NCI-H69 (cell line): ENCODE measurements at places on chromosomes 2 and 18.

DNA sequence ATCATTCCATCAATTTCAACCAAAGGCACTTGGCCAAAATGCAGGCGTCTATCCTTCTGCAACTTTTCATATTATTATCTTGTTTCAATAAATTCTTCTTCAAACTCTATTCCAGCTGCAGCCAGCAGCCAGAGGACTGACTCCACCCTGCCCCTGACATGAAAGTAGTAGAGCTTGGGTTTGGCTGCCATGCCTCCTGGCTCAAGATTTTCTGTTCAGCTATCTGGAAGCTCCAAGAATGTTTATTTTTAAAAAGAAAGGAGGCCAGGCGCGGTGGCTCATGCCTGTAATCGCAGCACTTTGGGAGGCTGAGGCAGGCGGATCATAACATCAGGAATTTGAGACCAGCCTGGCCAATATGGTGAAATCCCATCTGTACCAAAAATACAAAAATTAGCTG lies 4.9 kb downstream of the DNAH7 start:
- no peak for DNase-seq

DNA sequence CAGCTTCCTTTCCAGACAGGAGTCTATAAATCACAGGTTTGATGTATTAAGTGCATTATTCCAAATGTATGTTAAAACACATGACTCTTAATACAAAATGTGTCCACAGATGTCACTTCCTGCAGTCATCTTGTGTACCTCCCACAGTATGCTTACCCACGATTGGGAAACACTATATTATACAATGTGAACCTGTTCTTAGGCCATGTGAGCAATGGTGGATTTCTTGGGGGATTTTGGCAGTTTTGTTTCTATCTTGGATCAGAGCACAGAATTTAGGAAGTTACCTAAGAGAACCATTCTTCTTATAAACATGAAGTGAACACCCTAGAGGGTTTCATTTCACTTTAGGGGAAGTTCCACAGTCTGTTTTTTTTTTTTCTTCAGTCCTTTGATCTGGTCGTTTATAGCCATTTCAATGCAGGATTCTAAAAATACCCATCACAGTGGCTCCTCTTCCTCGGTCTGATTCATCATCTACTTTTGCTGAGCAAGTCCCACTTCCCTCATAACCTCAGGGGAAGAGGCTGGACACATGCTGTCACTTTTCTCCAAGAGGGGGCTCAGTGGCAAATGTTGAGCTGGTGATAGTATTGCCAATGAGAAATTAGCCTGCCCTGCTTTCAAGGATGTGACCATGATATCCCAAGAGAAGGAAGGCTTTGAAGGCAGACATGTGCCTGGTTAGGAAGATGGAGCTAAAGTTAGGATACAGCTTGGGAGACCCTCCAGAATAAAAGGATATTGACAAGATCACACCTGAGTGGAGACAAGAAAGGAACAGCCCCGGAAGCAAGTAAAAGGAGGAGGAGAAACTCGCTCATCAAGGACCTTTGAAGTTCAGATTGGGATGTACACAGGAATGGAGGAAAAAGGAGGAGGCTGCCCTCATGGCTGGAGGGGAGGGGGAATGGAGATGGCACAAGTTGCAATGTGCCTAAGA lies 22.6 kb downstream of the PLEK start:
- DNase-seq, result no peak

- DNase-seq, result no peak
Measured at GRCh38 chr18:7516266-7517117, 50.6 kb upstream of the PTPRM start.

GRCh38 chr2:7841751-7842150 lies 840.1 kb upstream of the ID2 start:
- no peak for DNase-seq

GRCh38 chr18:32717126-32717525 lies 55.7 kb downstream of the KLHL14 start:
- no peak for DNase-seq

GRCh38 chr18:12287131-12287681 lies 20.8 kb upstream of the TUBB6 start:
- DNase-seq, result no peak

DNA sequence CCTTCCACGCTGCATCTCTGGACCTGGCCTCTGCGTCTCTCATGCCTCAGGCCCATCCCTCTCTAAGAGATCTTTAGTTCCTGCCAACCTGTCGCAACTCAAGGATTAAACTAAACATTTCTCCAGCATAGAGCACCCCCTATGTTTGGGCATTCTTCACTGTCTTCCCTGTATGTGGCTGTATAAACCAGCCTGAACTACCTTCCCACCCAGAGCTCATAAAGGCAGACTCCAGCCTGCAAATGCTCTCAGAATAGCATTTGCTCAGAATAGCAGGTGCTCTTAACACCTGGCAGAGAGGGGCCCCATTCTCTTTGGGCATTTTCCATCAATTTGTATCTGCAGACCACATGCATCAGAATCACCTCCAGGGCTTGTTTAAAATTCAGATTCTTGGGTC lies 83.4 kb downstream of the EHD3 start:
- peak; percentile 9 for DNase-seq

GRCh38 chr2:230643576-230644291 lies 68.9 kb upstream of the CAB39 start:
- DNase-seq, result no peak

DNA sequence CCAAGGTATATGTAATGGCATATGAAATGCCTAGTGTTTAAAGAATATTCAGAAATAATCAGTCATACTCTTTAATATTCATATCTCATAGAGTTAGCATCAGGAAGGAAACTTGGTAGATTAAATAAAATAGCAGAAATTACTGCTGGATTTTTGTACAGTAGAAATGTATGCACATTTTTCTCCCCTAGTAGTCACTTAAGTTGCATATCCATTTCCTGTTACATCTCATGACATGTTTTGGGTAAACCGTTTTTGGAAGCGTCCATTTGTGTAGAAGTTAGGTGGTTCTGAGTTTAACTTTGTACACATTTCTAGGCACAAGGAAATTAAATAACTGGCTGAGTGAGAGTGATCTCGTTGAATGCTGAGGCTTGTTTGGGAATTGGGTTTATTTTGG lies 21.9 kb downstream of the NEDD4L start:
- DNase-seq, result no peak
